ENCODE measurements at places on chromosomes 5 and 9.
A peak's percentile ranks its signal among the peaks of the same experiment; 100 is the strongest.

DNA sequence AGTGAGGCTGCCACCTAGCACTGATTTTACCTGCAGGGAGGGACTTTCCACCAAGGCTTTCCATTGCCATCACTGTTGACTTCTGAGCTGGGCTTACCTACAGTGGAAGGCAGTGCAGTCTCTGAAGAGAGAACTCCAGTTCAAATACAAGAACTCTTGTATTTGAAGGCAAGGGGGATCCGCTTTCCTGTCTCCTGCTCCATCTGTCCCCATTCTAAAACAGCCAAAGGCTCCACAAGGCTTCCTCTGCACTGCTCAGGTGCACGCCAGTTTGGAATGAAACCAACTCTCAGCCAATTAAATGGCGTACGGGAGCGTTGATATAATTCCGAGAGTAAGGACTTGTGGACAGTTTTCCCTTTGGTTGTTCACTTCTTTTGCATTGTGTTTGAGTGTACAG lies 66.0 kb upstream of the CXCL14 start:
- no peak for DNase-seq

- no peak for DNase-seq
These were observed 62.6 kb downstream of the SUSD1 start for GRCh38 chr9:112112519-112112918.

DNA sequence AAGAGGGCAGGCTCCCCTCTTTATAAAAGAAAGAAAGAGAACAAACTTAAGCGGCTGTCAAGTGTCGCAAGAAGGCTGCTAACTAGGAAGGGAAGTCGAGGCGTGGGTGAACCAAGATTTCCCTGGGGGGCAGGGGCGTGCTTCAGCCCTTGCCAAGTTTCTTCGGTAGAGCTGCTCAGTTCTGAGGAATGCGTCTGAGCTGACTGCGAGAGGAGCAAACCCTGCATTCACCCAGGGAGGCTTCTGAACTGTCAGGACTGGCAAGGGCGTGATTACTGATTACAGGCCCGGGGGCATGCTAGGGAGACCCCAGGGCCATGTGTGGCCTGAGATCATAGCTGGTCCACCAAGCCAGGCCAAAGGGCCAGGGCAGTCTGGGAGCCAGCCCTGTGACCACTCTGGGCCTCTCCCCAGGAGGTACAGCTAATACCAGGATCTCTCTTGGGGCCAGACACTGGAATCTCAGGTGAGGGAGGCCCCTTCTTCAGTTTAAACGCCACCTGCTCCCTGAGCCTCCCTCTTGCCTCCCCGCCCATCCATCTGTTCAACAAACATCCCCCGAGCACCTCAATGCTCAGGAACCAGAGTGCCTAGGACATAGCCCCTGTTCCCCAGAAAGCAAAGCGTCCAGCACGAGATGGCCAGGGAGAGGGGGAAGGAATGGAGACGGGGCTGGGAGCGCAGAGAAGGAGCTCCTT lies 30.9 kb downstream of the SARDH start:
- DNase-seq, result no peak

- DNase-seq, result no peak
These were observed 42.6 kb upstream of the ANKRD18A start for GRCh38 chr9:38662763-38663593.

DNA sequence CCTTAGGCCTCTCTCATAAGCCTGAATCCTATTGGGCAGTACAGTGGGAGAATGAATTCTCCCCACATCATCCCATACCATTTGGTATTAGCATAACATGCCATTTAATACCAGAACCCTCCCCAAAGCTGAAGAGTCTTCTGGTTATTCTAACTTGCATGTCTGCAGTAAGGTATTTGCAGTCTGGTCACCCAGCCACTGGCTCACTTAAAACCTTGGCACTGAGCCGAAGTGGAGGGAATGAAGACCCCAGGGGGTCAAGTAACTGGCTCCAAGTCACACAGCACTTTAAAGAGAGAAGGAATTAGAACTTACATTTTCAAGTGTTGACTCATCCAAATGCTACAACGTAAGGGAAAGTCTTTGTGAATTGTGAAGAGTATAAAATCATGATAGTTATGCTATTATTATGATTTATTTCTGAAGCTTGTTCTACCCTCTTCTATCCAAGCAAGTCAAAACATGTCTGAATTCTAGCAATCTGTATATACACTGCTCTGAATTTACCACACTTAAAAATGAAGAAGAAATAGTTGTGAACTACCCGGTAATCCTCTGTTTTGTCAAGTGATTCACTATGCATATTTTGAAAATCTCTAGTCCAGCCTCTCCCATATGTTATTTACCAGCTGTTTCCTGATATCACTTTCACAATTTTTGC lies 28.5 kb downstream of the GLRA1 start:
- no peak for DNase-seq

DNA sequence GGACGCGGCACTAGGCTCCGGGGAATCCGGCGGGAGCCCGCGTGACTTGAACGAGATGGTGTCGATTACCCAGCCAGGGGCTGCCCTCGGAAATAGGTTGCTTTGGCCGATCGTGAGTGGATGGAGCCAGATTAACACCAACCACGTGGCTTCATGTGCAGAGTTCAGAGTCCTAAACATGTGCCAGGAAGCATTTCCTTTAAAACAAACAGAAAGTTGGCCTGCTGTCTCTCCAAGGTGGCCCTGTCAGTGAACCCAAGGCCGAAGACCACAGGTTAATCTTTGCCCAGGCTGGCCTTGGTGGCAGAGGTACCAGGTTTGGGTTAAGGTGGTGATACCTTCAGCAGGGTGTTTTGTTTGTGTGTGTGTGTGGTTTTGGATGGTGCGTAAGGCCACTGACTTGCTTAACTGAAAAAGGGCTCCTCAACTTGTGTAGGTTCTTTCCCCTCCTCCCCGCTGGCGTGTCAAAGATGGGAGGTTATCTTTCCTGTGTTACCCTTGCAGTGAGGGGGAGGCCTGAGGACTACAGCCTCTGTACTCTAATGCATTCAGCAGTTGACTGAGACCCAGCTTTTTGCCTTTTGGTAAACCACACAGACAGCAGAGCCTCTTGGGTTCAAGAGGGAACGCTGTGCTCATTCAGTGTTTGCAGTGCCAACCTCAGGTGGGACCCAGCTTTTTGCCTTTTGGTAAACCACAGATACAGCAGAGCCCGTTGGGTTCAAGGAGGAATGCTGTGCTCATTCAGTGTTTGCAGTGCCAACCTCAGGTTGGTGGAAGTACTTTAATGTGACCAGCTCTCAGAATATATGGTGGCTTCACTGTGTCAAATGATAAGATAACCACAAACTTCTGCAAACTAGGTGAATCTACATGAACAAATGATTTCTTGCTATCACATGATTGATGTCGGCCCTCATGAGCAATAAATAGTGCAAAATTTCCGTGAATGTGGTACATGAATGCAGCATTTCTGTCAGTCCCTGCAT lies 1.4 kb downstream of the IQGAP2 start:
- no peak for DNase-seq

DNA sequence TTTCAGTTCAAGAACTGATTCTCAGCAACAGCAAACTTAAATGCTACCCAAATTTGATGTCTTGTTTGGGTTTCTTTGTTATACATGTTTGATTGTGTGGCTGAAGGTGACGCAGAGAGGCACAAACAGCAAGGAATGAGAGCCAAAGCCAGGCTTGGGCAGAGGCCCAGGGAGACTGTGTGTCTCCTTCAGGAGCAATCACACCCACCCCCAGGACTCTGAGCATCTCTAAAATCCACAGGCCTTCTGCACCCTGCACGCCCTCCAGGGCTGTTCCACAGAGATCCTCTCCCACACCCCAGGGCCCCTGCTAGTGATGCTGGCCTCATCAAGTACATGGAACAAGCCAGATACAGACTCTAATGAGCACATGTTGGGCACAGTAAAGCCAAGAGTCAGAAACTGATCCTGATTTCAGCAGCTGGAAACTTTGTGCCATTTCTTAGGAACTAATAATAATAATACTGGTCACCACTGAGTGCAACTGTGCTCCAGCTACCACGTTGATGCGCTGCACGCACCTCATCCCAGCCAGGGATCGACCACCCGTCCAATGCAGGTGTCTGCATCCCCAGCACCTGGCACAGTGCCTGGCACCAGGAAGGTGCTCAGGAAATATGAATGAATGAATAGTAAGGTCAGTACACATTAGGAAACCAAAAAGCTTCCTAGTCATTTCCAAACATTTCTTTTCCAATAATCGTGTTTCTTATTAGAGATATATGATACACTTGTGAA lies 54.6 kb upstream of the TCF7 start:
- peak; percentile 51 for DNase-seq

- DNase-seq, result no peak
These were observed 131.4 kb upstream of the SHB start for GRCh38 chr9:38200431-38200830.

DNA sequence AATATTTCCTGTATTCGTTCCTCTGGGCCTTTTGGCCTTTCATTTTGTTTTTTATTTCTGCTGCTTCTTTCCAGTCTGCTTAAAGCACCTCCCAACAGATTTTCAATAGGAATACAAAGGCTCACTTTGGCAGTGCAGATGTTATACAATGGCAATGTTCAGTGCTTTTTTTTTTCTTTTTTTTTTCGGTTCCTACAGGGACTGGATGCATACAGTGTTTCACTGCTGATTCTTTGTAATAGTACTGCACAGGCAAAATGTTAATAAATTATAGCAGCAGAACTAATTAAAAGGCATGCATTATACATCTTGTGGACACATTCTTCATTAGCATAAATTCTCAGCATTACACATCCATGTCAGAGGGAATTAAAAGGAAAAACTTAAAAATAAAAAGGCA lies 356.6 kb upstream of the C9orf72 start:
- no peak for DNase-seq

DNA sequence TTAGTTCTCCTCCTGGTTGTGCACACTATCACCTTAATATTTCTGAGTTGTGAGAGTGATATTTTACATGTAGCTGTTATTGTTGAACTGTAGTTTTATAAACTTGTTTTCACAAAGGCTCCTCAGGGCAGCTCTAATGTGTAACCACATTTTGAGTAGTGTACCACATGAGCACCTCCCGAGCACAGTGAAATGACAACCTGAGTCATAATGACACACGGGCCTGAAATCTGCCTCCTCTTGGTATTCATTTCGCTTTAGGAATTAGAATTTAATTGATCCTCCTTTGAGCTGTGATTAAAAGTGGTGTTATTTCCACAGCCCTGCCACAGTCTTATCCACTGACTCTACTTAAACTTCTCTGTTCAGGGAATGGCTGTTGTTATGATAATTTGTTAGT lies 7.9 kb downstream of the MTRR start:
- DNase-seq, result no peak

GRCh38 chr9:110767559-110768063 lies 99.0 kb downstream of the MUSK start:
- DNase-seq, result no peak

Data from mesenteric fat pad (tissue), 1 donor.